ENCODE measurements at places on chromosomes 7 and 10.

DNA sequence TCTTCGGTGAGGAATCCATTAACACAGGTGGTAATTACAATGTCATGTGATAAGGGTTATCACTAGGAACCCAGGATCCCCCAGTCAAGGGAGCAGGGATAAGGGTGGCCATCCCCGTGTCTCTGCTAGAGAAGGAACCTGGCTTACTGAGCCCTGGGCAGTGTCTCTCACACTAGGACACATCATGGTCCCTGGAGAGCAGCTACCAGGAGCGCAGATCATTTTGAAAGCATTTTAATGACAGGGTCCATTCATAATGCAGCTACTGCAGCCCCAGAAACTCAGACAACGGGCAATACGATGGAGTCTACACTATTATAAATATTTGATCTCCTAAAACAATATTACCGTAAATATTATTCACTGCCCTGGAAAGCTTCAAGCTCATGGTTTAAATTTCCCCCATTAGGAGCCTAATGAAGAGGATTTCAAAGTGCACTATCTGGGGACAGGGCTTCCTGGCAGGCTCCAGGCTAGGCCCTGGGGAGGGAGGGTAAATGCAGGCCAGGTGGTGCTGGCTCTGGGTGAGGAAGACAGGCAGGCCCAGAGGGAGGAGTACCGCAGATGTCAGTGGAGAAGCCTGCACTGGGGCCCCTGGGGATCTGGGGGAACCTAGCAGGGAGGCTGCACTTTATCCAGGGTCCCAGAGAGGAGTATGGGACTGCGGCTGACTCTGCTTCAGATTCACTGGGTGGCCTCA is 52.6 kb upstream of the LOXL4 start:
- DNase-seq, result no peak

- no peak for DNase-seq
Observed at GRCh38 chr7:39810204-39810642, 139.8 kb upstream of the CDK13 start.

DNA sequence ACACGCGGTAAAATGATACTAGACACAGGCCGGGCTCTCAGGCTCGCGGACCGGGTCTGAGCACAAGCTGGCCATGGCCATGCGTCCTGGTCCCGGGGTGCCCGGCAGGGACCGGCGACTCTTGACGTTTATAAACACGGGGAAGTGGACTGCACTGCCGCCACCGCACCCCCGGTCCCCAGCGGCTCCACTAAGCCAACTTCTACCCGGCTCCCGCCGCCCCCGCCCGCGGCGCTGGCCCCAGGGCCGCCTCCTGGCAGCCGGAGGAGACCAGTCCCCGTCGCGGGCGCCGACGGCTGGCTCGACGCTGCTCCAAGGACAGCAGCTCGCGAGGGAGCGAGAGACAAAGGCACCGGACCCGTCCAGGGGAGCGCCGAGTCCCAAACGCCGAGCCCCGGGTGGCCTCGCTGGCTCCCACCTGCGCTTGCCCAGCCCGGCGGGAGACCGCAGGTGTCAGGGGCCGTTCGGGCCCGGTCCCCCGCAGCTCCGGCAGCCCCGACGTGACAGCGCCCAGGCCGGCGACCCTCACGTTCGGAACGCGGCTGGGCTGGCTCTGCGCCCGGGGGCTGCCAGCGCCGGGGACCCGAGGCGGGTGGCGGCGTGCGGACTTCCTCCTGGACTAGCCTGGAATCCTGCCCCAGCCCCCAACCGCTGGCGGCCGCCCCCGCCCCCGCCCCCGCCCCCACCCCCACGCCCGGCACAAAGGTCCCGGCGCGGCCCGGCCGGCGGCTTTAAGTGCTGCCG is 517 bp downstream of the ITGB1 start:
- DNase-seq, result no peak

GRCh38 chr10:88883448-88883809 is 3.4 kb downstream of the STAMBPL1 start:
- no peak for DNase-seq

DNA sequence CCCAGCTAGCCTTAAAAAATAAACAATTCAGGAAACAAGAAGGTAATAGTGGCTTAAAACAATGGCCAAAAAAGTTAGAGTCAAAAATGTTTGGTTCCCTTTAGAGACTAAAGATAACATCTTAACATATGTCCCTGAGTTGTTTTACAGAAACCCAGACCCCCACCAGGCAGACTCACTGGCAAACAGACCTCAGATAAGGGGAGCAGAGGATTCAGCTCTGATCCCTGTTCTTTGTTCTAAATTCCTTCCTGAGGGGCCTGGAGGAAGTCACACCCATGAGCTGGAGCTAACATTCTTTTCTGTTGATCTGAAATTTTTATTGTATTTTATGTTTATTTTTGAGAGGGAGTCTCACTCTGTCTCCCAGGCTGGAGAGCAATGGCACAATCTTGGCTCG is 247.2 kb downstream of the USP6NL start:
- DNase-seq, result no peak

- no peak for DNase-seq
Observed at GRCh38 chr10:75541411-75541810, 110.0 kb downstream of the LRMDA start.

DNA sequence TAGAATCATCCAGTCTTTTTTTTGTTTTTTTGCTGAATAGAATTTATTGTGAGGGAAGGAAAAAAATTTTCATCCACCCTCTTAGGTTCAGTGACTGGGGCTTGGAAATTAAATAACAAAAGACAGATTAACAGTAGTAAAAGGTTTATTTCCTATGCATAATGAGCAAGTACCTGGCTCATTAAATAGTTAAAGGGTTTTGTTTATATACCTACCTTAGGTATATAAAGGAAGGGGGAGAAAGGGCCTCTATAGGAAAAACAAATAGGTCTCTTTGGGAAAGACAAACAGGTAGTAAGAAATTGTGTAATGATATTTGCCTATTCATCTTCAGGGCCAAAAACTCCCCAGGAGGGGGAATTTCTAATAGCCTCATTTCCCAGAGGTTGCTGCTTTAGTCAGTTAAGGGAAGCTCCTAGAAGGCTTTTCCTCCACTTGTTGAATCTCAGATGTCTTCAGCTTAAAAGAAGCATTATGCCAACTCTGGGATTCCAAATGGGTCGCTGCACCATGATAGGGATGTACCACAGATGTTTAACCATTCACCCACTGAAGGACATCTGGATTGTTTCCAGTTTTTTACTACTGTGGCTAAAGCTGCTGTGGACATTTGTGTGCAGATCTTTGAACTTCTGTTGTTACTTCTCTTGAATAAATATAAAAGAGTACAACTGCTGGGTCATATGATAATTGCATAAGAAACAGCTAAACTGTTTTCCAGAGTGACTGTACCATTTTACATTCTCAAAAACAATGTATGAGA is 11.3 kb downstream of the ACADSB start:
- no peak for DNase-seq

DNA sequence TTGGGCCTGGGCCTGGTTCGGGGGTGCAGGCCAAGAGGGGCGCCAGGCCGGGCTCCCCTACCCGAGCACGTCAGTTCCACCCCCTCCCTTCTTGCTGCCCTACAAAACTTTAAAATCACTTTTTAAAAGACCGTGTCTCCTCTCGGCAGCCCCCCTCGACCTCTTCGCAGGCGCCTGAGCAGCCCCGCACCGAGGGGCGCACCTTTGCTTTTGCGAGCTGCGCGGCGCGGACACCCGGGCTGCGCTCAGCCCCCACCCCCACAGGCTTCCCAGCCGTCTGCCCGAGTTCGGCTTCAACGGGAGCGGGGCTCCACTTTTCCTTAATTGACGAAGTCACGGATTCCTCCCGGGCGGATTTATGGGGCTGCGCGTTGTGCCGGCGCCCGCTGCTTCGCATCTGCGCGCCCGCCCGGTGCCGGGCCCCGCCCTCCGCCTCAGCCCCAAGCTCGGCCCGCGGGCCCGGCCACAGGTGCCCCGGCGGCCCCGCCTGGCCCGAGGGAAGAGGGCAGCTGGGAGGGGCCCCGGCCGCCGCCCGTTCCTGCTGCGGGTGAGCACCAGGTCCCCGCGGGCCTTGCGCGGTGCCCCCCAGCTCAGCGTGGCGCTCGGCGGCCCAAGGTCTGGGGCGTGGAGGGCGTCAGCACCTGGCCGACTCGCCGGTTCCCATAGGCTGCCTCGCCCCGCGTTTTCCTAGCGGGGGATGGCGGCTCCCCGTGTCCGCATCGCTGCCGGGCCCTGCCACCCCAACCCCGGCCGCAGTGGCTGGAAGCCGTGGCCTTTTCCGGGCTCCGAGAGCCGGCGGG is 10.8 kb upstream of the MNX1 start:
- DNase-seq, result no peak

DNA sequence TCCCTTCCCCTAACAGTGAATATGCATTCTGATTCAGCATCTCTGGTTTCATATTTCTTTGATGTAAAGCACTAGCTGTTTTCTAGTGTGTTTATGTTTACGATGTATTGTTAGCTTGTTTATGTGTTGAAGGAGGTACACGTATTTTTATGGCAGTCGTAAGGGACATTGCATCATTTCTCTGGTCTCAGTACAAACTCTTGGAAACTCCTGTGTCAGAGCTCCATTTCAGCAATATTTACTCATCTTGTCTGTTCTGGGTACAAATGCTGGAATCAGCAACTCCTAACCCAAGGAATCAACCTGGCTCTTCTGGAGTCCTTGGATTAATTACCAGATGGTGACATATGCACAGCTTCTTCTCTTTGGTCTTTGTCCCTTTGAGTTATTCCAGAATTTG is 270.0 kb upstream of the PLXDC2 start:
- no peak for DNase-seq

GRCh38 chr10:59817773-59818172 is 64.5 kb upstream of the MRLN start:
- no peak for DNase-seq

DNA sequence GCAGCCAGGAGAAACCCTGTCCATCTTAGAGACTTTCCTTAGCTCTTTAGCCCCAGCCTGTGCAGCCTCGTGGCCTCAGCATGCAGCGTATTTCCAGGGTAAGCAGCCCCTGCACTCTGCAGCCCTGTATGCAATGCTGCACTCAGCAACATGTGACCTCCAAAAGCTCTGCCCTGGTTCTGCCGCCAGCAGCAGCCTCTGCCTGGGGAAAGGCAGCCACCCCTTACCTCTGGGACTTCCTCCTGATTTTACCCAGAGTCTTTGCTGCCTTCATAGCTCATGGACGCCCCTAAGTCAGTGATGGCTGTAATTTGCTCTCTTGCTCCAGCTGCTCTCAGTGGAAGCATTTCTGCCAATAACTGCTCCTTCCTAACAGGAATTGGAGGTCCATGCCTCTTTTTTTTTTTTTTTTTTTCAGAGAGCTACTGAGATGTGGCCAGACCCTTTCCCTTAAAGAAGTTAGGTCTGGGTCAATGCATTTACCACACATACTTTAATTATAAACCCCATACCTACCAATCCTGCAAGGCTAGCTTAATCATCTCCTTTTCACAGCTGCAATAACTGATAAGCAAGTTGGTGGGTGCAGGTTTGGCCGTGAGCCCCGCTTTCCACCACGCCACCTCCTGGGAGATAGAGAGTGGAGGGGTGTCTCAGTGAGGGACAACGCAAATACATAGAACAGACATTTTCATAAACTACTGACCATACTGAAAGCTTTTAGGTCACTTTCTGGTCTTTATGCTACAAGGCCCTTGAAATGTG is 71.7 kb downstream of the RAMP3 start:
- DNase-seq, result no peak

DNA sequence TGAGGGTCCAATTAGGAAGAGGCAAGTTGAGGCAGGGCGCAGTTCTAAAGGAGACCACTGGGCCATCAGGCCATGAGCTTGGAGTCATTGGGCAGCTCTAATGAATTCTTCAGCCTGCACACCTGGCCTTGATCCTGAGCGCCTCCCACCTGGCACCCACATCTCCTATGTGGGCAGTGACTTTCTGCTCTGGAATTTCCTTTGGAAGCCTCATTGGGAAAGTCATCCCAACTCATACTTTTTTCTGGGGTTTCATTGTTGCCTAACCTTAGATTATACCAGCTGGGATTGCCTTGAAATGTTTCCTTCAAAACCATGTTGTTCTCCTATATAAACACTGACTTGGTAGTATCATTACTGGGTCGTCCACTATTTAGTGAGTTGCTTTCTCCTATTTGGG is 54.1 kb downstream of the PLPP4 start:
- no peak for DNase-seq

- no peak for DNase-seq
Observed at GRCh38 chr10:35650894-35651293, 8.8 kb upstream of the FZD8 start.

DNA sequence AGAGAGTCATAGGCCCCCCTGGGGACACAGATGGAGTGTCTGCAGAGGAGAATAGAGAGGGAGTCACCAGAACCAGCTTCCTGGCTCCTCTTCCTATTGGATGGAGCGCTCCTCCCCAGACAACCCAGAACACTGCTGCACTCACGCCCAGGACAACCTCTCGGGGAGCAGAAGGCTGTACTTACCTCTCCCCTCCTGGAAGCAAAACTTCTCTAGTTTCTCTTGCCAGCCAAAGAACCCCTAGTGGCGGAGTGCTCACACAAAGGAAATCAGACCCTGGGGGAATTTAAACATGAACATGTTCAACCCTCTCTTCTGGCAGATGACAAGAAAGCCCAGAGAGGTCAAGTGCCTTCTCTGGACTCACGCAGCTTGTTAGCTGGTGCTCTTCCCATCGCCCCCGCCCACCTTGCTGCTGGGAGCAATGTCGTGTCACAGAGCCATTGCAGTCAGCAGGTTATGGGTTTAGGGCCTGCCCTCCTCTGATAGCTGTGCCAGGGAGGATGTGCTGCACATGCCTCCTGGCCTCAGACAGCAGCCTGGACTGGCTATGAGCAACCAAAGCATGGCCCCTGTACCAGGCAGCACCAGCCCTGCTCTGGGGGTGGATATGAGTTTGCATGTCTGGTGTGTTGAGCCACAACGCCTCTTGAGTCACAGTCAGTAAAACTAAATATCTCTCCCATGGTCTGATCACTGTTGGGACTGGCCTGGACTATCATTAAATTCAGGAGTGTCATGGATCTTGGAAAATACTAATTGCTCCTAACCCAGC is 84.4 kb downstream of the SLIT1 start:
- no peak for DNase-seq

DNA sequence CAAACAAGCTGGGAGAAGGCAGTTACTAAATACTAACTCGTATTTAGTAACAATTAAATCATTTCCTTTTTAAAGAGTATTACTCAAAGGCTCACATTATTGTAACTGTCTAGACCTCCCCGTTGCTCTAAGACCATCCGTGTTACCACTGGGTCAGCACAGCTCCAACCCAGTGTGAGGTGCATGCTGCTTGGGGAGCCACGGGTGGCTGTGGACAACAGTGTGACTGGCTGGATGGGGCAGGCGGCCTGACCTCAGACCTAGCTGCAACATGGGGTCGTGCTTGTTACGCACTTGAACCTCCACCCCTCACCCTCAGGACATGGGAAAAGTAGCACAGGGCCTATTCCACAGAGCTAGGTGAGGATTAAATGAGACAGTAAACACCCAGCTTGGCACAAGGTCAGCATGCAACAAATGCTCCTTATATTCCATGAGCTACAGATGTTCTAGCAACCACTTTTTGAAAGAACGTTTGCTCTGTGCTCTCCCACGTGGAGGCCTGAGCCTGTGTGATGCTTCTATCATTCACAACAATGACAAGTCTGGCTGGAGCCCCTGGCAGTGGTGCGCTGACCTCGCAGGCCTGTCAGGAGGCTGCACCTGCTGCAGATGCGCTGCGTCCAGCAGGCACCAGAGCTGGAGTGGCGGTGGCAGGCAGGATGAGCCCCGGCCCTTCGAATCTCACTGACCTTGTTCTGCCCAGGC is 135.7 kb downstream of the PKD1L1 start:
- no peak for DNase-seq
